ENCODE measurements at places on chromosomes 13 and 19.

- DNase-seq = no peak
Measured at GRCh38 chr19:12015015-12015752, 20.3 kb downstream of the ZNF433 start.

- DNase-seq = no peak
Measured at GRCh38 chr13:36513266-36513665, 81.0 kb downstream of the CCNA1 start.

DNA sequence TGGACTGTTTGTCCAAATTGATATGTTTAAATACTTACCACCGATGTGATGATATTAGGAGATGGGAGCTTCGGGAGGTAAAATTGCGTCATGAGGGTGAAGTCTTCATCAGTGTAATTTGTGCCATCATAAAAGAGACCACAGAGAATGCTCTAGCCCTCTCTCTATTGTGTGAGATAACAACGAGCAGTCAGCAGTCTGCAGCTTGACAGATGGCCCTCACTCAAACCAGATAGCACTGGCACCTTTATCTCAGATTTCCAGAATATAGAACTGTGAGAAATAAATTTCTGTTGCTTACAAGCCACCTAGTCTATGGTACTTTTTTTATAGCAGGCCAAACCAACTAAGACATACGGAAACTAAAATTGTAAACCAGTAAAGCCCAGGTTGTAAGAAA is 1718.9 kb upstream of the MIR17HG start:
- no peak for DNase-seq

- no peak for DNase-seq
Measured at GRCh38 chr13:101416181-101417042, at the start of gene NALCN. Gene NALCN, minus strand, starts transcription at chr13:101416508. Its CDS starts 17,382 bp downstream, at chr13:101399126.
